ENCODE measurements at places on chromosomes 16 and 17.

GRCh38 chr16:65283181-65283651, 161.4 kb upstream of the CDH11 start:
- DNase-seq: no peak

DNA sequence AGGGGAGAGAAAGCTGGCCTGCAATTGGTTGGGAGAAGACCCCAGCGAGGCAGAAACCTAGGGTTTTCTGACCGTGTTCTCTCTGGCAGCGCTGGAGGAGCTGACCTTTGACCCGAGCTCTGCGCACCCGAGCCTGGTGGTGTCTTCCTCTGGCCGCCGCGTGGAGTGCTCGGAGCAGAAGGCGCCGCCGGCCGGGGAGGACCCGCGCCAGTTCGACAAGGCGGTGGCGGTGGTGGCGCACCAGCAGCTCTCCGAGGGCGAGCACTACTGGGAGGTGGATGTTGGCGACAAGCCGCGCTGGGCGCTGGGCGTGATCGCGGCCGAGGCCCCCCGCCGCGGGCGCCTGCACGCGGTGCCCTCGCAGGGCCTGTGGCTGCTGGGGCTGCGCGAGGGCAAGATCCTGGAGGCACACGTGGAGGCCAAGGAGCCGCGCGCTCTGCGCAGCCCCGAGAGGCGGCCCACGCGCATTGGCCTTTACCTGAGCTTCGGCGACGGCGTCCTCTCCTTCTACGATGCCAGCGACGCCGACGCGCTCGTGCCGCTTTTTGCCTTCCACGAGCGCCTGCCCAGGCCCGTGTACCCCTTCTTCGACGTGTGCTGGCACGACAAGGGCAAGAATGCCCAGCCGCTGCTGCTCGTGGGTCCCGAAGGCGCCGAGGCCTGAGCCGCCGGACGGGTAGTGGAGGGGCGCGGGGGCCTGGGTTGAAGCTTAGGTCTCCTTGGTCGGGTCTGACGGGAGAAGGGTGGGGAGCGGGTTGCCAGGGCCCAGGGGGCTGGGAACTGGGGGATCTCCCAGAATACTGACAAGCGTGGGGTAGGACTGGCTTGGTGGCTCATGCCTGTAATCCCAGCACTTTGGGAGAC, 7.4 kb upstream of the PYDC1 start:
- DNase-seq: no peak

DNA sequence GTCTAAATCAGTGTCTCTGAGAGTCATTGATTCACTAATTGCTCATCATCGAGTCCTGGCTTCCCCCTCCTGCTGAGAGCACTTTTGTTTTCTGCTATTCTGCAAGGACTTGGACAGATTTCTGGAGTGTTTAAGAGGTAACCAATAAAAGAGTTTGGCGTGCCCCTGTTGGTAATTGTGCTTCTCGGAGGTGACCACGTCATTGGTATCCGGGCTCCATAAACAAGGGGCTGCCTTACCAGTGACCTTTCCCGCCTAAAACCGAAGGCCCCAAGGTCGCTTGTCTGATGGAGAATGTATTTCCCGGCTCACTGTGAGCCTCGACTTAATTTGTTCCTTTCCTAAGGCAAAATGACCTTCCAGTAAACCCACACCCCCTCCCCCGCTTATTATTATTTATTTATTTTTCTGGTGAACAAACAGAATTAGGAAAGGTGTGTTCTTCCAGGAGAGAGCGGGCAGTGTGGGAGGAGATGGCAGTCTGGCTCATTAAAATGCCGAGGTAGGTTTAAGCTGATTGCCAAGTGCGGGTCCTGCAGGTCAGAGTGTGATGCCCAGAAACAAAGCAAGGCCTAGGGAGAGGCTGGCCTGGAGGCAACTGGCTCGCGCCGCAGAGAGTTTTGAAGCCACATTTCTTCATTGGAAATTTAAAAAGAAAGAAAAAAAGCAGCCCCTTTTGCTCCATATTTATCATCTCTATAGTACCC, 30.2 kb downstream of the MSI2 start:
- no peak for DNase-seq

DNA sequence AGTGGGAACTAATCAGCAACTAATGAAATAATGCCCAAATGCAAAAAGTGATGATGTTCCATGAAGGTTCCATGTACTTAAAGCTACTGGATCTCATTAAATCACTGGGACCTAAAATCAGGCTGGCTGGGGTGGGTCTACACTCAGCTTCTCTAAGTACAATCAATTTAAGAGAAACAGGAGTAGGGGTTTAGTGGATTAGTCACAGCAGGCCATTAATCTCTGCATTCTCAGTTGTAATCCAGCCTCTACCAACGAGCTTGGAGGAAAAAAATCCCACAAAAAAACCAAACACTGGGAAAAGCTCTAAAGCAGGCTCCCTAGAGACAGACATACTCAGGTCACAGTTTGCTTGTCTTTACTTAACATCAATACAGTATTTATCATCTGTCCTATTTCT, 15.0 kb downstream of the CA10 start:
- no peak for DNase-seq

DNA sequence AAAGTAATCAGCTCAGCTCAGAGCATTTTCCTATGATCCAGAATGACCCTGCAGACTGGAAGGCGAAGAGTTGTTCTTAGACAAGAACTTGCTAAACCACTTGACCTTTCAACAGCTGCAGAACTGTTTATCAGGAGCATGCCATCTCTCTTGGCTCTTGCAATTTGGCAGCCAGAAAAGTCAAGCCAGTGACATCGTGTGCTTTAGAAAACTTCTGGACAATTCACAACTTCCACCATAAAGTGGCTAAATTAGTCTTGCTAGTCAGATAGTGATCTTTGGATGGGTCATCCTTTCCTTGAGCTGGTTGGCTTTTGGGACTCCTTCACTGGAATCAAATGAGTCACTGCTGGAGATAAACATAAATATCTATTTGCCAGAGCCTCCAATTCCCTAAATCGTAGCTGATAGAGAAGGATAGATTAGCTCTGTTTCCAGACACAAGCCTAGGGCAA, 146.5 kb downstream of the MAP2K6 start:
- DNase-seq: no peak

DNA sequence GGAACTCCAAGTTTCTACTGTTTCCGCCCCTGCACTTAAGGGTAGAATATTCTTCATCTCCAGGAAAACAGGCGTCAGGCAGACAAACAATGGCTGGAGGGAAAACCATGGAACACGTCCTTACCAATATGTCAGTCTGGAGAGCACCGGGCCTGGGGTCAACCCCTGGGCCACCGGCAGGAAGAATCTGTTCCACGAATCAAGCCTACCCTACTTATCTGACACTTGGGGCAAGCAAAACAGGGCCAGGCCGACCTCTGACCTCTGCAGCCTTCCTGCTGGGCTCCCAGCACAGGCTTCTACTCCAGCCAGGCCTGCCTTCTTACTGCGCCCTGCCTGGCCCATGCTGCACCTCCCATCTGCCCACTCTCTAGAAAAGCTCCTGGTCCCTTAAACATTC, 10.1 kb downstream of the VAC14 start:
- no peak for DNase-seq

- DNase-seq: no peak
Observed at GRCh38 chr17:42674755-42675347, 1.9 kb downstream of the PLEKHH3 start.

DNA sequence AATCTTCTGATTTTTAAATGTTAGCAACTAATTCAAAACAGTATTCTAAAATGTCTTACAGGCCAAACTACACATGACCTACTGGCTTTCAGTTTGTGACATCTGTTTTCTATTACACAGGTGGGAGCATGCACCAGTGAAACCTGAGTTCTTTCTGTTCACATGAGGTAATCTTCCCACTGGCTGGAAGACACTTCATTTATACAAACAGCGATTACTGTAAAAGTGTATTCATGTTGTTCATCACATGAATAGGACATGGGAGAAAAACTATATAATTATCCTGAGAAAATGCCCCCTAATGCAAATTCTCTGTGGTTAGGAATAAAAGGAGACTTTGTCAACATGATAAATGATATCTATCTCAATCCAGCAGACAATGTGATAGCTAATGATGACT, 11.1 kb upstream of the PIK3R5 start:
- DNase-seq: no peak

- DNase-seq: no peak
Observed at GRCh38 chr17:19397556-19398041, 10.6 kb upstream of the MFAP4 start.

- peak; percentile 41 for DNase-seq
Observed at GRCh38 chr17:41406205-41406604, 8.8 kb upstream of the KRT31 start.

DNA sequence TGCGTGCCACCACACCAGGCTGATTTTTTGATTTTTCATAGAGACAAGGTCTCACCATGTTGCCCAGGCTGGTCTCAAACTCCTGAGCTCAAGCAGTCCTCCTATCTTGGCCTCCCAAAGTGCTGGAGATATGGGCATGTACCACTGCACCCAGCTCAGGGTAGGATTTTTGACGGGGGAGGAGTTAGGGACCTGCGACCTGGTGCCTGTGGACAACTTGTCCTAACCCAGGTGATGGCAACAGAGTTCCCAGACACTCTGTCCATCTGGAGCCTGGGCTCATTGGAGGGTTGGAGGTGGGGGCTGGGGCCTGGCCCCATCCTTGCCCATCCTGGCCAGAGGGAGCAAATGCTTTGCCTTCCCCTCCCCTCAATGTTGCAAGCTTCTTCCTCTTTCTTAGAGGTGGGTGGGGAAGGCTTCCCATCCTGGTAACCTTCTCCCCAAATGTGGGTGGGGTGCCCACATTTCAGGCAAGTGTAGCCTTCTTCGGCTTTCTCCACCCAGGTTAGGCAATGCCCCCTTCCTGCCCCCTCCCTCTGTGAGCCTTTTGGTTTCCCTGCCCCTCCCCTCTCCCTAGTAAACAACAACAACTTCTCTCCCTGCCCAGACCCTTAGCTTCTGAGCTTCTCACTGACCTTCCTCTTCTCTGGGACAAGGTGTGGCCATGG, 24.9 kb downstream of the RARA start:
- DNase-seq: no peak

DNA sequence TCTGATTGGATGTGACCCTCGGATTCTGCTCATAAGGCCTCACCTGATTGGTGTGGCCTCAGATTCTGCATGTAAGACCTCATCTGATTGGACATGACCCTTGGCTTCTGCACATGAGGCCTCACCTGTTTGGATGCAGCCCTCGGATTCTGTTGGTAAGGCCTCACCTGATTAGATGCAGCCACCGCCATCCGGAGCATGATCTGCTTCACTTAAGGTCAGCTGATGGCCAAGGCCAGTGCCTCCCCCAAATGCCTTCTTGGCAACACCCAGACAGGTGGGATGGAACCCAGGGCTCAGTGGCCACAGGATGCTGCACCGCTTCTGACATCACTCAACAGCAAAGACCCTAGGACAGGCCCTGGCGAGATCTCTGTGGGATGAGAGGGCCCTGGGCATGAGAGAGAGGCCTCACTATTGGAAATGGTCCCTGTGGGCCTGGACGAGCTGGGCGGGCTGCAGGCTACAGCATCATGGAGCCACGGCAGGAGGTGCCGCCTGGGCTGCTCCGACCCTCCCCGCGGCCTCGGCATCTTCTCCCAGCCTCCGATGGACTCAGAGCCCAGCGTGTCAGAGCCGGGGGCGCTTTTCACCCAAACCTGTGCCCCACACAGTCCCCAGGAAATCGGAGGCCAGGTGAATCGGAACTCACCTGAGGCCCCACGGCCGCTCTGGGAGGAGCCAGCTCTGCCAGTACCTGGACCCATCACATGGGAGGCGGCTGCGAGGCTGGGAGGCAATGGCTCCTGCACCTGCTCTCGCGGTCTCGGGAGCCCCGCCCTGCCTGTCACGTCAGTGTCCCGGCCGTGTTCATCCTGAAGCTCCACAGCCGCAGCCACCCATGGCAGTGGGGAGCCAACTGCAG, 60.9 kb upstream of the ZNF469 start:
- no peak for DNase-seq

GRCh38 chr16:2481676-2482075, 6.7 kb downstream of the TBC1D24 start:
- no peak for DNase-seq

GRCh38 chr16:30697264-30698138, 1.5 kb upstream of the SRCAP start:
- DNase-seq: peak; percentile 97

GRCh38 chr17:72063756-72064450, 56.9 kb upstream of the SOX9 start:
- no peak for DNase-seq

DNA sequence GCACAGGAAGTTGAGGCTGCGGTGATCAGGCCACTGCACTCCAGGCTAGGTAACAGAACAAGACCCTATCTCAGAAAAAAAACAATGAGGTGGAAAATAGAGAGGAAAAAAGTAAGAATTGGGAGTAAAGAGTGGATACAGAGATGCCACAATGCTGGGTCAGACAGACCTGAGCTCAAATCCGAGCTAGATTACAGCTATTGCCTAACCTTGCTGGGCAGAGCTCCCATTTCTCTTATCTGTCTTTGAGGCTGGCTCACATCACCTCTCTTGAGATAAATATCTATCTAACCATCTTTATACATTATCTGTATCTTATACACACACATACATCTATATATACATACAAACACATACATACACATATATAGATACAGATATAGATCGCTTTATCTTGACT, 59.0 kb downstream of the ACSM2B start:
- DNase-seq: no peak

DNA sequence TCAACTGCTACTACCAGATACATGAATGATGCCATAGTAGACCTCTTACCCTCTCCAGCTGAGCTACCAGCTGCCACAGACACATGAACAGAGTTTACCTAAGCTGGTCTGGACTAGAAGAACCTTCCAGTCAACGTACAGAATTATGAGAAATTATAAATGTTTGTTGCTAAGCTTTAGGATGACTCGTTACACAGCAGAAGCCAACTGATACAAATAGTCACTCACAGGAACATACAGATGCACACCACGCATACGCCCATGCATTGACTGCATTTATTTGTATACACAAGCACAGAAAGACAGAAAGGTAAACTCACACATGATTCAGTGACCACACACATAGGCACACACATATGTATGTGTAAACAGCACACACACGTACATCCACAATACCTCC, 164.6 kb downstream of the SALL1 start:
- no peak for DNase-seq

- no peak for DNase-seq
Observed at GRCh38 chr17:77126519-77126918, 14.2 kb upstream of the SEC14L1 start.

DNA sequence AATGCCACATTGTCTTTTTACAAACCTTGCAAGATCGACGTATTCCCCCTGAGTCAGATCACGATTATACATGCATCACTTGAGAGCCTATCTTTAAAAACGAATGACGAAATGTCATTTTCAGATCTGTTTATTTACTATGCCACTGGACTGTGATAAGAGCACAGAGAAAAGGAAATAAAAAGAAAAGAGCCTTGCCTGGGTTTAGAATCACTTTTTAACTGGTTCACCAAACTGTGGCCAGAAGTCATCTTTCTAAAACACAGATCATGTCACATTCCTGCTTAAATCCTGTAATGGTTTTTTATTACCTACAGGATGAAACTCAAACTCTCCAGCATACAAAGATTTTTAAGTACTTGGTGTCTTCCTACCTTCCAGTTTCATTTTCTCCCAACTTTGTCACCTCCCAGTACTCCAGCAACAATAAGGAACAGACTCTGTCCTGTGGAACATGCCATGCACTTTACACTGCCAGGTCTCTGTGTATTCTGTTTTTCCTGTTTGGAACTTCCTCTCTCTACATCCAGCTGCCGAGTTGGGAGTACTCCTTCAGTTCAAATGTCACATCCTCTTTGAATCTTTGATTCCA, 91.5 kb downstream of the SNX11 start:
- no peak for DNase-seq

Data from RWPE1 (cell line).